ENCODE measurements at places on chromosomes 1 and 21. TPM values are rescaled to one million over a fixed set of nuclear protein-coding genes. Genes with fewer than 3 reads are reported as not detected.

GREM2 gene
- total RNA-seq = not detected

ANKRD34A gene
- under 0.01 TPM for total RNA-seq

UROD gene
- total RNA-seq = 94.7 TPM

CD1E gene
- not detected for total RNA-seq

PGLYRP3 gene
- 4.7 TPM for total RNA-seq

EFNA1 gene
- total RNA-seq = 73.1 TPM

Data from nasal cavity respiratory epithelium epithelial cell of viscerocranial mucosa (primary cell).